ENCODE measurements at places on chromosomes 7 and 10.

GRCh38 chr10:25642721-25643120 is 291.3 kb upstream of the MYO3A start:
- no peak for DNase-seq

DNA sequence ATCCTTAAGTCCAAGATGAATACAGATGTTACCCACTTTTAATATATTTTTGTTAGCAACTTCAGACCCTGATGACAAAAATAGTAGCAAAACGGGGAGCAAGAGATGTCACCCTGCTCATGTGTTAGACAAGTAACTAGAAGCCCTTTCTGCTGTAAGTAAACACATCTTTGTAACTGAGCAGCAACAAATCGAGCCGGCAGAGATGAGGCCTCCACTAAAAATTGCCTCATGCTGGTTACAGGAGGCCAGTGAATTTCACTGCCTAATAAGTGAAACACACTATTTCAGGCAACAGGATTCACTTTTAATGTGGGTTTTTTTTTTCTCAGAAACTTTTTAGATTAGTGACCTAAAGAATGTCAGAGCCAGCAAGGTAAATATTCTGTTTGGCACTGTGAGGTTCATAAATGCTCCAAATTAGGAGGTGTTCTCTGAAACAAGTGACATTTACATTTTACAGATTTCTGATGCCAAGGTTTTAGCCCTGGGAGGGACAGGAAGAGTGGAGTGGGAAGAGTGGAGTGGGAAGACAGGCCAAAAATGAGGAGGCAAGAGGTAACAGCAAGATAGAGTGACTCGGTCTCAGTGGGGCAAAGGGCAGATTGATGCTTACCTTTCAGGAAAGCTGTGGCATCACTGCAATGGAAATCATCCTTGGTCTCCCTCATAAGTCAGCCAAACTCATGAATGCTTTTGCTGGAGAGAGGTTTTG is 53.6 kb upstream of the LRRC17 start:
- no peak for DNase-seq

- no peak for DNase-seq
Observed at GRCh38 chr7:138021889-138022288, 20.0 kb upstream of the CREB3L2 start.

DNA sequence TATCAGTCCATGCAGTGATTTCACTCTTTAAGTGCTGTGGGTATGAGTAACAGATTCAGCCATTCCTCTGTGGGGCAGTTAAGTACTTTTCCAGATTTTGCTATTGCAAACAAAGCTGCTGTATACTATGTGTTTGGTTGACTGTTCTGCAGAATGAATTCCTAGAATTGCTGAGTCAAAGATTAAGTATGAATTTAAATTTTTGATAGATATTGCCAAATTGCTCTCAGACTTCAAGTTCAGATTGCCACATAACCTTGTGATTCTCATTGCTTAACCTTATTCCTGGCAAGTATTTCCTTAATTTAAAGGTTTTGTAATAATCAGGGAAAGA is 21.6 kb upstream of the SAR1A start:
- DNase-seq: no peak

- DNase-seq: no peak
Observed at GRCh38 chr7:36344622-36345021, 45.0 kb upstream of the ANLN start.

- DNase-seq: no peak
Observed at GRCh38 chr7:107622894-107623293, 37.7 kb upstream of the SLC26A4 start.

DNA sequence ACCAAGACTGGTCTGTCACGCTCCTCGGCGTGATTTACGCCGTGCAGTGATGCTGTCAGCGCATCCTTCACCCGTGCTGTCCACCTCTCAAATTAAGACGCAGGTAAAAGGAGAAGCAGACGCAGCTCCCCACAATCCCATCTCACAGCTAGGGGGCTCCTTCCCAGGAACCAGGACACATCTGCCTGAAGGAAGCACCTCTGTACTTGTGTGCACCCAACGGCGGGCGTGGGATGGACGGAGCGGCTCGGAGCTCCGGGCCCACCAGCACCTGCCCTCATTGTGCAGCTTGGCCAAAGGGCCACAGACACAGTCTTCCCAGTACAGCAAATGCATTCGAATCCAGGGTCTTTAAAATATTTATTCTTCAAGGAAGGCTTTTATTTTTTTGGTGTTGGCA is 55.3 kb downstream of the STK32C start:
- no peak for DNase-seq

GRCh38 chr10:63171255-63171855 is 38.2 kb downstream of the NRBF2 start:
- DNase-seq: no peak

GRCh38 chr7:41201021-41201420 is 501.9 kb downstream of the INHBA start:
- DNase-seq: no peak

DNA sequence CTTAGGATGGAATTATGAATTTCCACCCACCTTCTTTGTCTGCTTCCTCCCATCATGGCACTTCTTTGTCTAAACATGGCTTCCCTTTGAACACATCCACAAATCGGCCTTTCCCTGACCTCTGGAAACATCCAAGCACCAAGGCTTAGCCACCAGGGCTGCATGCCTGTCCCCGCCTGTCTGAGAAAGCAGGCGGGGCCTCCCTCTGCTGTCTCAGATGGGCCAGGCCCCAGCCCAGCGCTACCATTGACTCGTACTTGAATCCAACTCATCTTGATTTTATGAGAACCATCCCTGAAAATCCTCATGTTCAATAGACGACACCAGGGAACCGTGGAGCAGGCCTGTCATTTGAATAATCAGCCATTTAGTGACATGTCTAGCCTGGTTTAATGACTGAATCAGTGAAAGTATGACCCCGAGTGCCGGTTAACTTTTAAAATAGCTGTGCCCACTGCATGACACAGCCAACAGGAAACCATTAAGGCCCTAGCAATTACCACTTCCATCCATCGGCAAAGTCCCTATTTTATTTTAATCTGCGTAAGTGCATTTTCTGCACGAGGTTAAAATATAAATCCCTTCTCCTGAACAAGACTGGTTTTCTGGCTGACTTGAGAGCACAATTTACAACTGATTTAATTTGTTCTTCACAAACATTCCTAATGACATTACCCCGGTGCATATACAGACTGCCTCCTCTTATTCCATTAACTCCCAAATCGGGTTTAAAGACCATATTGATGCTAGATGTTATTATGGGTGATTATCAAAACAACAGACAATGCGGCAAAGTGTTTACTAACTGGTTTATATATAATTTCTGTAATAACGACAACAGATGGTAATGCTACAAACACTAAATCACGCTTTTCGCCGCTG is 194.7 kb downstream of the BUB3 start:
- no peak for DNase-seq

DNA sequence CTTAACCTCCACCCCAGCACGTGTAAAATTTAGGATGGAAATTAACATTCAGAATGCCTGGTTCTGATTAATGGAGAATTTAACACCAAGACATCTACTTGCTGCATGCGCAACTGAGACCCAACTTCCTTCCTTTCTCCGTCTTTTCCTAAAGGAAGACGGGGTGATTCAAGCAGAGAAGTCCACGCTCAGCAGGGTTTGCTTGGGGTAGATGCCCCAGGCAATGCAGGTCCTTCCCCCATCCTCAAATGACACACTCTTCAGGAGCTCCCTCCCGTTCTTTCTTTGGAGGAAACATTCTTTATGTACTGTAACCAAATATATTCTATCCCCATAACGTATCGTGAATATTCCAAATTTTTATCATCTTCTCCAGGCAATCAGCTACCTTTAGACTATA is 47.0 kb downstream of the FAM171A1 start:
- DNase-seq: no peak

DNA sequence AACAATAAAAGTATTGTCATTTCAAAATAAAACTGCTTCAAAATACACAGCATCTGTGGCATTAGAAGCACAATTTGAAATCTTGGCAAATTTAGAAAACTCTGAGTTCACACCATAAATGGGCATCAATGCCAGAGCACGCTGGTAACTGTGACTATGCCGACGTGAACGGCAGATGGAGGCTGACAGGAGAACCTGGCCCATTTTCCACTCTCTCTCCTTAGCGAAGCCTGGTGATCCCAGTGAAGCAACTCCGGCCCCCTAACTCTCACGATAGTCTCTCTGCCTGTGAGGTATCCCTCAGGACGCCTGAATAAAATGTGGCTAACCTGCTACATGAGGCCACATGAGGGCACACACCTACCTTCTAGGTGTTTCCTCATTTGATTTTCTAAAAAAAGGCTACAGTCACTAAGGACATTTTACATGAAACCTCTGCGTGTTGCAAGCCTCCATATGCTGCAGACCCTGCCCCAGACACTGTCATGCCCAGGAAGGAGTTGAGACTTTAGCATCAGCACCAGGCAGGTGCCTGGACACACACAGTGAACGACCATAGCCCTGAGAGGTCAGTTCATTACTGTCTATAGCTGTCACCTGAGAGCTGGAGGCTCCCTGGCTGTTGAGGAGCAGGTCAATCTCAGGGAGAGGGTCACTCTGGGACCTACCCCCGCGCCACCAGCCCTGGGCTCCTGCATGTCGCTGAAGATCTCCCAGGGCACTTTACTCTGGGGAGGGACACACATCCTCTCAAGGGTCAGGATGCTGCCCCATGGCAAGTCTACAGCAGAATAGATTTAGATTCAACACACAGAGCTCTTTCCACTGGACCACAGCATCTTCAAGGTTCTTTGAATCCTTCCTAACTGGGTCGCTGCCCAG is 62.9 kb upstream of the CAMK2B start:
- no peak for DNase-seq

GRCh38 chr7:73610105-73610504 is 14.2 kb downstream of the MLXIPL start:
- DNase-seq: no peak

DNA sequence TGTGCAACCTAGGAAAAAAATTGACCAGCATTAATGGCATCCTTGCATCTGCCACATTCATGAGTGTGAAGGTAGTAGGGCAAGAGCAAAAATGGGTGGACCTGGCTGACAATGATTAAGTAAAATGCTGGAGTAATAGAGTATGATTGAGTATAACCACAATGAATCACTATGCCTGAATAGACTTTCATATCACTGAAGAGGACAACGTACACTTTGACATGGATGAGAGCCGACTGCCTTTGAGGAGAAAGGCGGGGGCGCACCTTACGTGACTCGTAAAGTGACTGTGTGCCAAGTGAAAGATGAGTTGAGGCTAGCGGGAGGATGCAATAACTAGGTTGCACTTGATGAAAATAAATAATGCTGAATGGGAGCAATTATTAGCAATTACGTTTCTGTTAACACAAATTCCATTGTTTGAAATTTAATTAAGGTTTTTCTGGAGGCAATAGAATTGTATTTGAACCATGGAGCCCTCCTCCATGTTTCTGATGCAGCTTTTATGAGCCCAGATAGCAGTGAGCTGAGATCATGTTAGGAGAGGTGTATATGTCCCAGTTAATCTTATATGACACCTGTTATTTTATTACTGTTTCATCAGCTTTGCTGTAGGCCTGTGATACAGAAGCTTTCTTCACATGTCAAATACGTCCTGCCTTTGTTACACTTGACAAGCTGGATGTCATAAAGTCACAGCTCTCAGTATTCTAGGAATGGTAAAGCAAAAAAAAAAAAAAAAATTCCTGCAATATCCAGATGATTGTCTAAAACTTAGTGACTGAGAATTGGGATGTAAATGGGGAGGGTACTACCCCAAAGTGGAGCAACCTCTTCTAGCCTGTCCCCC is 596.5 kb downstream of the NXPH1 start:
- DNase-seq: no peak

DNA sequence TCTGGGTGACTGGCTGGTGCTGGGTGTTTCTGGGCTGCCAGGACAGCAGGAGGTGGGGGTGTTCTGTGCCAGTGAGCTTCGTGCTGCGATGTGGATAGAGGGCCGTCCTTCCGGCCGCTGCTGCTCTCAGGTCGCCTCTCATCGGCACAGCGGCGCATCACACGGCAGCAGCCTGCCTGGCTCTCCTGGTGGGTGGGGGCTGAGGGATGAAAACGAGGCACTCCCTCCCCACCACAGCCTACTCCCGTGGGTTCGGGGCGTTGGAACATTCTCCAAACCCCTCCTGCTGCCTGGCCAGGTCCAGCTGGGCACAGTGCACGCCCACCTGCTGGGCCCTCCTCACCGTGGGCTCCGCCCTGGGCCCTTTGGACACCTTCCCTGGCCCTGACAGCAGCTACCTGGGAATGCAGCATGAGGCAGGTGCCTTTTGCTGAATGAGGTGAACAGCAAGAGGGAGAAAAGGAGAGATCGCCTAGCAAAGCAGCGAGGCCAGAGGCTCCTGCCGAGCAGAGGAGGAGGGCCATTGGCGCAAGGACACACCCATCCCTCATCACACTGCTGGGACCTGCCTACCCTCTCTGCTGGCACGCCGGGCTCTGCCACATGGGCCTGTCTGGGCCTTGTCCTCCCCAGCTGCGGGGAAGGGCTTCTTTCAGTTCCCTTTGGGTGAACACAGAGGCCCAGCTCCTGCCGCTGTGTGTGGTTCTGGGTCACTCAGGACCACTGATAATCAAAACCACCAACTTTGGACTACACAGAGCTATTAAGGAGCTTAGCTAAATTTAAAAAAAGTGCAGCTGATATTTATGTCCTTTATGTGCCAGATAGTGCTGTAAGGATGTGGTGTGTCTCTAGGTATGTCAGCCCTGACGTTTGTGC is 33.4 kb downstream of the INPP5A start:
- DNase-seq: no peak

DNA sequence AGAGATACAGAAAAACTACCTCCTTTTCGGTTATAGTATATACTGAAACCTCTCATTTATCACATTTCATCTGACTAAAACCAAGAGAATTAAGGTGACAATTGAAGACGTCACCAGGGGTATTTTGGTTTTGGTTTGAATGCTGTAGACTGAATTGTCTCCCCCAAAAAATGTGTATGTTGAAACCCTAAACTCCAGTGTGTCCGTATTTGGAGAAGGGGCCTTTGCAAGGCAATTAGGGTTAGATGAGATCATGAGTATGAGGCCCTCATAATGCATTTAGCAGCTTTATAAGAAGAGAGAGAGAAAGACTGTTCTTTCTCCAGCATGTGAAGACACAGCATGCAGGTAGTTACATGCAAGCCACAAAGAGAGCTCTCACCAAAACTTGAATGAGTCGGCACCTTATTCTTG is 59.5 kb downstream of the CACNA2D1 start:
- DNase-seq: no peak

- DNase-seq: no peak
Observed at GRCh38 chr10:95248989-95249388, 41.8 kb downstream of the PDLIM1 start.

DNA sequence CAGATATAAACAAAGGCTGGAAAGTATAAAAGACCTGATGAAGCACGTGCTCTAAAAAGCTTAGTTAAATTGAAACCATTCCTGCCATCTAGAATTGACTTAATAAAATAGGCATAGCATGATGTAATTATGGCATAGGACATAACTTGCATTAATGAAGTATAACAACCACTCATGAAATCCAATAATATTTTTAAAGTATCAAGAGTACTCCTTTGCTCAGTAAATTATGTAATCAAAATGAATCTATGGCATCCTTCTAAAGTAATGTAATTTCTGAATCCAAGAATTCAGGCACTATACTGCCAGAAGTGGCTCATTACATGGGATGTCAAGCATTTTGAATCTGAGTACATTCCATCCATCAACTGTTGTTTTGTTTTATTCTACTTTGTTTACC is 548.5 kb upstream of the NRP1 start:
- DNase-seq: no peak

All from stimulated activated CD8-positive, alpha-beta memory T cell treated with anti-CD3 and anti-CD28 coated beads, Interleukin-15, amount 100 ng/mL, for 24 hours (primary cell).